ENCODE measurements at places on chromosomes 1 and 21. TPM values are rescaled to one million over a fixed set of nuclear protein-coding genes. Genes with fewer than 3 reads are reported as not detected.

The NTMT2 gene
- not detected for total RNA-seq

The AMY1C gene
- total RNA-seq, result not detected

The IL22RA1 gene
- 0.24 TPM for total RNA-seq

The C1orf94 gene
- total RNA-seq, result not detected

The TSPAN1 gene
- total RNA-seq, result 2.0 TPM

All from right atrium auricular region (tissue), 2 donors.